AG08395 (cell line): ENCODE measurements at places on chromosomes 11 and 22.

DNA sequence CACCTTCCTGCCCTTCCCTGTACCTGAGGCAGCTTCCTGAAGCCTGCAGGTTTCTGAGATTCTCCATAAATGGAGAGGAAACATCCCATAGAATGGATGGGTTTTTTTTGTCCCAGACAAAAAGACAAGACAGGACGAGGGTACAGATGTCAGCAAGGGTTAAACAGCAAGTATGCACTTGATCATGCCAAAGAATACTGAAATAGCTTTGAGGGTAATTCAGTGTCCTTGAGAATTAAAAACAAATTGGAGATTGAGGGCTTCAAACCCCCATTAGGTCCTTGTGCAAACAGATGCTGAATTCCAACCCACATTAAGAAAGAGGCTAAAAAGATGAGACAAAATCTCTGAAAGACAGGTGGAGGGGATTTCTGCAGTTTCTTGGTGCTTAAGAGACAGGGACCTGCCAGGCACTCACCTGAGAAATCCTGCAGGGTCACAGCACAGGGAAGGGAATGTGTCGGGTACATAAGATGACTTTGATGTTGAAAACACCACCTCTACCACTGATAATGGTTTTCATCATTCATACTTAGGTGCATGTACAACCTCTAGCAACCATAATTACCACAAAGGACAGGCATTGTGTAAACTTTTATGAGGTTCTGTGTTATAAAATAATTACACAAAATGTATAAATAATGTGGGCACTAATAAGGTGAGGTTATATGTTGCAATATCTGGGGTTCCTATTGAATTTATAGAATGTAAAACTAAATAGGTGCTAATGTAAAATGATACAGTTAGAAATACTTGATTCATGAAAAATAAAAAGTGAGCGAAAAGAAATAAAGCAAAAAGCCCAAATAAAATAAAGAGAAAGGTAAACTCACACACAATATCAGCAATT, 107.1 kb upstream of the TOP3B start:
- DNase-seq = no peak

DNA sequence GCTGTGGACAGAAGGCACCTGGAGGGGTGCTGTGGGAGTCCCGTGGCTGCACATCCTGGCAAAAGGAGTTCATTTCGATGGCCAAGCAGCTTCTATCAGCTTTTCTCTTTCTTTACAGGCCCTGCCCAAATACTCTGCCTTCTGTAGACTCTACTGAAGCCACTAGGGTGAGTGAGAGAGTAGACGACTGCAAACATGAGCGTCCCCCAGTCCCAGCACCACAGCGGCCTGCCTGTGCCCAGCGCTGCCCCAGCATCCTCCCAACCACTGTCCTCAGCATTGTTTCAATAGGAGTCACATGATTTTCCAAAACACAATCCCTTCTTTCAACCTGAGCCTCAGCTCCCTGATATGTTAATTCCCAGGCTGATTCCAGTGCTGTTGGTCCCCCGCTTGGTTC, 110.0 kb downstream of the KIRREL3 start:
- DNase-seq = no peak

DNA sequence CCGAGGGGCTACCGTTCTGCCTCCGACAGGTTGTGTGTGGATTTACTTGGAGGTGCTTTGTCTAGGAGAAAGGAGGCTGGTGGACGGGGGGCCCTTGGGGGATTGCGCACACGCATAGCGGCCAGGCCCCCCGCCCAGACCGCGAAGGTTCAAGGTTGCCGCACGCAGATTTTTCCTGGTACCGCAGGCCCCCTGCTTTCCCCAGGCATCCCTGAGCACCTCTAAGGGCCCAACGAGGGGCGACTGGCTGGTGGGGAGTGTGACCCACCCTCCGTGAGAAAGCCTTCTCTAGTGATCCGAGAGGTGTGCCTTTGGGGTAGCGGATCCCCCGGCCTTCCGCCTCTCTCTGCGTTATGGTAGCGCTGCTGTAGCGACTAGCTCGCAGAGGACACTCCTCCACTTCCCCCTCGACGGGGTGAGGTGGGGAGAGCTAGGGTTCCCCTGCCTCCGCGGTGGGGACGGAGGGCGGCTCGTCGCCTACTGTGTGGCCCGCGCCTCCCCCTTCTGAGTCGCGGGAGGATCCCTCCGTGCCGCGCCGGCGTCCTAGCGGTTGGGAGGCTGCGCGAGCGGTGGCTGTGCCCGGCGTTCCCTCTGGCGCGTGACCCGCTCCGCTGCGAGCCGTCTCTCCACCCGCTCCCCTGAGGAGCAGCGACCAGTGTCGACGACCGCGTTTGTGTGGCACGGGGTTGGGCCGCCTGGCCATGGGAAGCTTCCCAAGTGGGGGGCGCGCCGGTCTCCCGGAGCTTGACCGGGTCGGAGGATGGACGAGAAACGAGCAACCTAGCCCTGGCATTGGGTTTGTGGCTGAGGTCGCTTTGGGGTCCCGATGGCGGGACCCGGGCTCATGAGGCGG, 3900.0 kb upstream of the OR11H1 start:
- DNase-seq = no peak

- DNase-seq = no peak
These were observed 30.1 kb downstream of the RCN1 start for GRCh38 chr11:32121012-32121411.

- no peak for DNase-seq
These were observed 56.6 kb upstream of the DRD2 start for GRCh38 chr11:113531575-113532451.

GRCh38 chr11:66015454-66015881, 3.7 kb downstream of the CST6 start:
- DNase-seq = peak; percentile 60

DNA sequence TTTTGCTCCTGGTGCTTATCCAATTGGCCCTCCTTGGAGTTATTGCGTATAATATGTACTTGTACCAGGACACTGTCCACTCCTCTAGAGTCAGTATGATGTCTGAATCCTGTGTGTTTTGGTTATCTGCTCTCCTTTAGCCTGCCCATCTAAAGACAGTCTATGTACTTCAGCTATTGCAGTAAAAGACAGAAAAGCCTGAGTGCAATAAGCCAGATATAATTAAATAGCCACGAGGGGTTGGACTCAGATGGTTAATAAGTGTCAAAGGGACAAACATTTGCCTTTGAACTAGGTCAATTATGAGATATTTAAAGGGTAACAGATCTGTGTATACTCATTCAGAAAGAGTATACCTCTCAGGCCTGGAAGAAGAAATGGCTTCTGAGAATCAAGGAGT, 406.7 kb downstream of the LUZP2 start:
- DNase-seq = no peak

GRCh38 chr11:28003615-28004014, 104.3 kb downstream of the KIF18A start:
- no peak for DNase-seq

GRCh38 chr11:35800970-35801953, 138.7 kb downstream of the TRIM44 start:
- no peak for DNase-seq

GRCh38 chr22:36467042-36467810, 14.2 kb downstream of the TXN2 start:
- DNase-seq = peak; percentile 80

DNA sequence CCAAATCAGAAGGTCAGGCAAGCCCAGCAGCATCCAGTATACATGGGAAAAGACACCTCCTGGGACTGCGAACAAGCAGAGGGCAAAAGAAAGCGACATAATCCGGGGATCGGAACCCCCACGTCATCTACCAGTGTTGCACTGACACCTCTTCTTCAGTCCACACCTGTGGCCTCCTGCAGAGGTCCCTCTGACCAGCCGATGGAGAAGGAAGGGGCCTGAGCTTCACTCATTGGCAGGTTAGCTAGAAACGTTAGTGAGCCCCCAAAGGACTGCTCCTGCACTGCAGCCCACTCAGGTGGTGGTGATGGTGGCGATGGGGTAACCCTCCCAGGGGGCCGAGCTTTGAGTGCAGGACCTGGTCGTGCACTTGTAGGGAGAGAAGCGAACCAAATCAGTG, 22.1 kb downstream of the ASCL2 start:
- no peak for DNase-seq

- DNase-seq = no peak
These were observed 44.3 kb upstream of the TTC12 start for GRCh38 chr11:113270080-113270479.

- peak; percentile 81 for DNase-seq
These were observed 1.4 kb downstream of the XBP1 start for GRCh38 chr22:28798810-28799605.

- DNase-seq = no peak
These were observed 18.6 kb downstream of the GLYATL1 start for GRCh38 chr11:58957922-58958321.

DNA sequence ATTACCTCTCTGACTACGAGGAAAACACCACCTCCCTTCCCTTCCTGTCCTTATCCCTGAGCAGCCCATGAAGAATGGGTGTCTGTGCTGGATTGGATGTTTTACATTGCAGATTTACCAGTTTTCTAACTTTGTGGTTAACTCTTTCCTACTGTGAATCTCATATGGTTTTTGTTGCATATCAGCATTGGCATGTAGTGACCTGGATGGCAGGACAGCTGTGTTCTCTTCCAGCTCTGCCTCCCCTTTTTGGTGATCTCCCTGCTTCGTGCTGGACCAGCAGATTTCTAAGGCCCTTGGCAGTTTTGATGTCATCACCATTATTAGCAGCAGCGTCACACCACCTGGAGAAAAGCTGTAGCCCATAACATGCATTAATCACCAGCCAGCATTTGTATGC, 26.7 kb downstream of the OR6Q1 start:
- no peak for DNase-seq

- no peak for DNase-seq
These were observed 80.9 kb upstream of the CD44 start for GRCh38 chr11:35057926-35058668.

- DNase-seq = peak; percentile 41
These were observed 377.7 kb downstream of the TENM4 start for GRCh38 chr11:79062814-79063762.

DNA sequence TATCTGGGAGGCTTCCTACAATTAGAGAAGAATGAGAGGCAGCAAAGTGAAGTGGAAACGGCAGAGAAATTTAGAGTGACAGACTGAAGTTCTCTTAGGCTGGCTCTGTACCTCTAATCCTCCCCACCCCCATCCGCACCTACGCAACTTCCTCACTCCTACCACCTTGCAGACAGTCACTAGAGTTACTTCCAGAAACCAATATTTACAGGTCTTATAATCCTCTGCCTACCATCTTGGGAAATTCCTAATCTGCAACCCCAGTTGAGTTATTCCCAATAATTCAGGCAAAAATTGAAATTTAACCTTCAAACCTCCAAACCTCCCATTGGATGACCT, 71.7 kb downstream of the PAK1 start:
- DNase-seq = no peak

- no peak for DNase-seq
These were observed 23.9 kb upstream of the TSPAN18 start for GRCh38 chr11:44702889-44703288.

DNA sequence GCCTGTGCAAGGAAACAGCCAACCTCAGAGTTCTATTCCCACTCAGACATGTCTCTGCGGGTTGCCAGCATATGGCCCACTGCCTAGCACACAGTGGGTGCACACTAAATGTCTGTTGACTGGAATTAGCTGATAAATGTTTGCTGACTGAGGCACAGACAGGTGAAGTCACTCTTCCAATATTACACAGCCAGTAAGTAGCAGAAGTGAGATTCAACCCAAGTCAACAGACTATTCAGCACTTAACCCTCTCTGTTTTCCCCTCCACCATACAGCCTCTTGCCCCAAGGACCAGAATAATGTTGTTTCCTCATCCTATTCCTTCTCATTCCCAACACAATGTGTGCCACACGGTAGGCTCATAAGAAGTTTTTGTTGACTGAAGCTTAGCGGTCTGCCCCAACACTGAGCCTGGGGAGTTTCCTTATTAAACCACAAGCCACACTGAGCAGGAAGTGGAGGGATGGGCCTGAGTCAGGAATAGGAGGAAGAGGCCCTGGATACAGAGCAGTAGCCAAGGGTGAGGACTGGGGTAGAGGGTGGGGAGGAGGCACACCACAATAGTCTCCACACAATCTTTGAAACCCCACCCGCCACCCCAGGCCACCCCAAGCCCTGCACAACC, 15.7 kb upstream of the IL10RA start:
- DNase-seq = no peak

DNA sequence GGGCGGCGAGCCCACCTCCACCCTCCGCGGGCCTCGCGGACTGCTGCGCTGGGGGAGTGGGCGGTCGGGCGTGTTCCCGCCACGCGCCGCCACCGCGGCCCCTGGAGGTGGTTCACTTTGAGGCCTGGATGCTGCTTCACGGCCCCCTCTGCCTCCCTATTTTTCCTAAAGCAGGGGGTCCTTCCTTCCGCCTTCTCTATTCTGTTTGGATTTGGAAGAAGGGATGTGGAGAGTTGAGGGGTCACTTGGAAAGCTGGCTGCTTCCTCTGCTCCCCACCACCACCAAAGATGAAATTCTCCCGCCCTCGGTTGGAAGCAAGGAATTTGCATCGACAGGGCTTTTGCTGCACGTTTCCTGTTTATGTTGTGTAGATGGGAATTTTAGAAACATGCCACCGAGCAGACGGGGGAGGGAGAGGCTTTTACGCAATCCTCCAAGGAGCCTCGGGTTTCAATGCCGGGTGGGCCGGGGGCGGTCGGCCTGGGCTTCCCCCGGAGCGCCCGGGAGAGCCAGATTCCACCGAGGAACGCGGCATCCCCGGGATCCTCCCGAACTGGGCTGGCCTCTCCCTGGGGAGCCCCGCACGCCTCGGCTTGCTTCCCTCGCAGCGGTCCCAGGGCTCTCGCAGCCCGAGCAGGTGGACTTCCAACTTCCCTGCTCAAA, 403 bp upstream of the SBF2 start:
- DNase-seq = peak; percentile 59

GRCh38 chr11:76167590-76167989, 38.7 kb downstream of the WNT11 start:
- DNase-seq = no peak

- DNase-seq = no peak
These were observed 419.2 kb downstream of the BUD13 start for GRCh38 chr11:116353589-116353988.

DNA sequence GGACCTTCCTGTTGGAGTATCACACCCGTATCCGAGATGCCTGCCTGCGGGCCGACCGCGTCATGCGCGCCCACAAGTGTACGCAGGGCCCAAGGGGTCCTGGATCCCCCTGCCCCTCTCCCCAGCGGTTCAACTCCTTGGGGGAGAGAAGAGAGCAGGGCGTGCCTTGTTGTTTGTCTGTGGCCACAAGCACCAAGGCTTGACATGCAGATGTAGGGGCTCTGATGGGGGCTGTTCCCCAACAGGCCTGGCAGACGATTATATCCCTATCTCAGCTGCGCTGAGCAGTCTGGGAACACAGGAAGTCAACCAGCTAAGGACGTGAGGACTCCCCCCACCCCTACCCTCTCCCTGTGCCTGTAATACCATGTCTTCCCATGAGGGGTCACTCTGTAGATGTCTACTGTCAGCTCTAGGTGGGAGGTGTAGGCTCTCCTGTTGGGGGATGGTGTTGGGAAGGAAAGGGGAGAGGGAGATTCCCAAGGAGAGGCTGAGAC, 6.8 kb downstream of the CFL1 start:
- DNase-seq = no peak
